Small intestine (tissue), 16 donors: ENCODE measurements at places on chromosomes 5 and 9.

- DNase-seq, result no peak
These were observed 50.2 kb upstream of the ZFAND5 start for GRCh38 chr9:72415163-72415562.

GRCh38 chr5:66658516-66658915 lies 62.3 kb downstream of the MAST4 start:
- DNase-seq, result no peak

DNA sequence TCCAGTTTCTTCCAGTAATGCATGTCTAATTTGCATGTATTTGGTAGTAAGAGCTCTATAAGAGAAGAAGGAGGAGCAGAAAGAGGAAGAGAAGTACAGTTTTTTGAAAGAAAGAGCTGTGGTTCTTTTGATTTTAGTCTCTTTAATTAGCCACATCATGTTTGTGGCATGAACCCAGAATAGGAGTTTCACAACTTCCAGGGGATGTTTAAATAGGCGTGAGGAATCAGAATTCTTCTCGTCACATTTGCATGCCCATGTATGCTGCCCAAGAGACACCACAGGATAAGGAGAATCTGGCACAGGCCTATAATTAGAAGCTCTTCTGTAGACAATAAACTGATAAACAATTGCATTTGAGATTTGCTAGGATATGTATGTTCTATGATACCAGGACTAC lies 78.7 kb downstream of the GAS1 start:
- no peak for DNase-seq

DNA sequence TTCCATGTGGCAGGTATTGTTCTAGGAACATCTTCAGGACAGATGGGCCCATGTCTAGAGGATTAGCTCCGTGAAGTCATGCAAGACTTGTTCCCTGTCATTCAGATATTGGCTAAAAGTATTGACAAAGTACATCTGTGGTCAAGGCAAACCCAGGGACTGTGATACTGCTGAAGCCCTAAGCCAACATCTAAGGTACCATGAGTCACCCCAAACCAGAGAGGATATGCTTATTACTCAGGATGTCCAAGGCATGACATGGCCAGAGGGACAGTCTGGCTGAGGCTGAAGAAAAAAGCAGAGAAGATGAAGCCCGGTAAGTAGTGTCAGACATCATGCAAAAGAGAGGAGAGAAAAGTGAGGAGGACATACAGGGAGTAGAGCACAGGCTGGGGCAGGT lies 31.0 kb downstream of the HMHB1 start:
- DNase-seq, result no peak

GRCh38 chr5:122749886-122750285 lies 25.0 kb upstream of the SNX2 start:
- no peak for DNase-seq

DNA sequence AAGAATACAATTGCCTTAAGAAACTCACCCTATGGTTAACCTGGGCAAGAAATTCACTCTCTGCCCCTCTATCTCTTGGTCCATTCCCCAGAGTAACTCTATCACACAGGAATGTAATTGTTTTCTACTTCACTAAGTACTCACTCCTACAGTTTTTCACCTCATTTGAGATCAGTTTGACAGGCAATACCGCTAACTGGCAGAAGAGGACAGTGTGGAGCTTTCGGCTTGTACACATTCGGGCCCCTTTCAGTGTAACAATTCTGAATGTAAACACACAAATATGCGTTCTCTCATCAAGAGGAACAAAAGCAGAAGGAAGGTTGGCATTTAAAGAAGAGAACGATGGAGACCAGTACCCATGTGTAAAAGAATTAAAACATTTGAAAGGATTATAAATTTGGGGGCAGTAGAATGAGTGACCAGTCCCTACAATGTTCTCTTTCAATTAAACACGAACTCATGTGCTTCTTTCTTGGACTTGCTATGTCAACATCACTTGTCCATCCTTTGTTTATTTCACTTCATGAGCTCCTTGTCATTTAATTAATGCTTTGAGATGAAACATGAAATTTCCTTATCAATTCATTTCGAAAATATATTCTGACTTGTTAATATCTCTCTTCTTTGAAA lies 188.5 kb upstream of the GRAMD2B start:
- DNase-seq, result peak; percentile 6

GRCh38 chr5:179321206-179321987 lies 23.9 kb downstream of the ADAMTS2 start:
- DNase-seq, result no peak
